ENCODE measurements at places on chromosomes 1 and 21.

GRCh38 chr21:35375115-35375514, 326.0 kb upstream of the RUNX1 start:
- DNase-seq: no peak

- no peak for DNase-seq
These were observed 89.2 kb upstream of the TMEM51 start for GRCh38 chr1:15064217-15064929.

DNA sequence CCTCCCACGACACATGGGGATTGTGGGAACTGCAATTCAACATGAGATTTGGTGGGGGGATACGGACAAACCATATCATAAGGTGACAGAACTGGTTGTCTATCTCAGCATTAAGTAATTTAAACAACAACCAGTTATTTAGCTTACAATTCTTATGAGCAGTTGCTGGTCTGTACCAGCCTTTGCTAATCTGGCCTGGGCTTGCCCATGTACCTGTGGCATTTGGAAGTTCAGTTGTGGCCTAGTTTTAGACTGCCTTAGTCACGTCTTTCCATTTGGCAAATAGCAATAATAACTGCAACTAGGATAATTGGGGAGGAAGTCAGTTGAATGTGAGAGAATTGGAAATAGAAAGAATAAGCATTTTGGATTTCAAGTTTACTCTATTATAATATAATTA, 441.8 kb upstream of the CXADR start:
- no peak for DNase-seq

GRCh38 chr1:21689661-21690372, 20.7 kb upstream of the RAP1GAP start:
- no peak for DNase-seq

- DNase-seq: no peak
These were observed 724.5 kb downstream of the NCAM2 start for GRCh38 chr21:21722731-21723130.

DNA sequence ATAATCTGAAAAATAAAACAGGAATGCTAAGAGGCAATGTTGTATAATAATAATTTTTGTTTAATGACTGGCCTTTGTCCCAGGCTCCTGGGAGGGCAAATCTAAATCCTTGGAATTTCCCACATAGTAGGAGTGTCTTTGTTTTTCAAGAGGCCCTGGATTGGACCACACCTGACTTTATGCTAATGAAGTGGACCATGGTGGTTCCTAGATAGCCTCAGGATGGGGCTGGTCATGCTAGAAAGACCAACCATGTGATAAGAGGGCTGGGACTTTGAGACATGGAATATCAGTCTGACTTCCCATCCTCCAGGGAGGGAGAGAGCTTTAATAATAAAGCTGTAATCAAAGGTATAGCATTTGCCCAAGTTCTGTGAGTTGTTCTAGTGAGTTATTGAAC, 138.2 kb upstream of the RAB4A start:
- no peak for DNase-seq

- no peak for DNase-seq
These were observed 64.3 kb upstream of the ADARB1 start for GRCh38 chr21:45010096-45010495.

DNA sequence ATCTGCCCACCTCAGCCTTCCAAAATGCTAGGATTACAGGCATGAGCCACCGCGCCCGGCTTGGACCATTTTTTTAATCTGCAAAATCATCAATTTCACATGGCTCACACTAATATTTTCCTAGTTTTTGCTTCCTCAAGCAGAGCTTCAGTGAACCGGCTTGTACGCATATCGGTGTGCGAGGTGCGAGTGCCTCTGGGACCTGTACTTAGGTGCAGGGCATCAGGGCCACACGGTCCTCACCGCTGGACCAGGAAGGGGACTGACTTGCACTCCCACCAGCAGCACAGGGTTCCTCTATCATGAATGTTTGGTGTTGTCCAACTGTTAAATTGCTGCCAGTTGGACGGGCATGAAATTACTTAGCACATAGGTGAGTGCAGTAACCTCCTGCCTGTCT, 15.4 kb upstream of the SHE start:
- DNase-seq: no peak

DNA sequence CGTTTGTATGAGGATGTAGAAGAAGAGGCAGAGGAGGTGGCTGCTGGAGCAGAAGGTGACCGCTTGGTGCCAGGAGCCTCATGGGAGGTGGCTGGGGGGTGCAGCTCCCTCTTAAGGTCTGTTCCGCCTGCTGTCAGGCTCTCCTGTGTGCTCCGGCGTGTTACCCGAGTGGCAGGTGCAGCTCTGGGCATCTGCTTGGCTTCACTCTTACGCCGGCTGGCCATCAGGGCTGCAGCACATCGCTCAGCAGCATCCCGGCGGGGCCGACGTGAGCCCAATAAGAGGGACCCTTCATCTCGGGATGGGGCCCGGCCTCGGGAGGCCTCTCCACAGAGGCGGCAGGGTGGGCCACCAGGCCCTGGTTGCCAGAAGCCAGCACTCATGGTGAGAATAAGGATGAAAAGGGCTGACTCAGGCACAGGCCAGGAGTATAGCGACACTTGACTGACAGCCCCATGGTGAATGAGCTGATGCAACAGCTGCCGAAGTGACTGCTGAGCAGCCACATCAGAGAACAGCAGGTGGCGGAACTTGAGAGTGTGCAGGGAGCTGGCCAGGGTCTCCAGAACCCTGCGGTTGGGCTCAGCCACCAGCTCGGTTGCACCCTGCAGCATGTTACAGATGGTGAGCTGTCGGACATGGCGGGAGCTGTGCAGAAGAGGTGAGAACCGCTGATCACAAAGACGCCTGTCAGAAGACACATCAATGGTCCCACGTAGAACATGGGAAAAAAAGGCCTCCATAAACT, 17.5 kb downstream of the LRRC41 start:
- DNase-seq: no peak

- peak; percentile 52 for DNase-seq
These were observed 3.5 kb upstream of the FCMR start for GRCh38 chr1:206925106-206925736.

DNA sequence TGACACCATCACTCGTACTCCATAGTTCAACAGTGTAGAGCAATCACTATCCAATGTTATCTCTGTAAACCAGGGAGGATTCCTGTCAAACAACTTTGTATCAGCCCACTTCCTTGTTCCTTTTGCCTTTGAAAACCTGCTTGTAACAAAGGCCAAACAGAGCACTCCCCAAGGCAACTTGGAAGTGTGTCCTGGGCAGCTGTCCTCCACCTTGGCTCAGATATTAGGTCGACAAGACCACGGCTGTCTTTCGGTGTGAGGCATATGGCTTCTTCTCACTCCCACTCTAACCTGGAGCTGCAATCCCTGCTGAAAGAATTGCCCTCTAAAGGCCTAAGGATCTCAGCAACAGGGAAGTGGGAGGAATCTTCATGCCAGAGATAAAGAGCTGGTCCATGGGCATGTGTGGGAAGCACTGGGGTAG, 66.7 kb downstream of the ITPKB start:
- DNase-seq: no peak

- DNase-seq: peak; percentile 49
These were observed 103.1 kb downstream of the RPS6KC1 start for GRCh38 chr1:213154056-213154685.

DNA sequence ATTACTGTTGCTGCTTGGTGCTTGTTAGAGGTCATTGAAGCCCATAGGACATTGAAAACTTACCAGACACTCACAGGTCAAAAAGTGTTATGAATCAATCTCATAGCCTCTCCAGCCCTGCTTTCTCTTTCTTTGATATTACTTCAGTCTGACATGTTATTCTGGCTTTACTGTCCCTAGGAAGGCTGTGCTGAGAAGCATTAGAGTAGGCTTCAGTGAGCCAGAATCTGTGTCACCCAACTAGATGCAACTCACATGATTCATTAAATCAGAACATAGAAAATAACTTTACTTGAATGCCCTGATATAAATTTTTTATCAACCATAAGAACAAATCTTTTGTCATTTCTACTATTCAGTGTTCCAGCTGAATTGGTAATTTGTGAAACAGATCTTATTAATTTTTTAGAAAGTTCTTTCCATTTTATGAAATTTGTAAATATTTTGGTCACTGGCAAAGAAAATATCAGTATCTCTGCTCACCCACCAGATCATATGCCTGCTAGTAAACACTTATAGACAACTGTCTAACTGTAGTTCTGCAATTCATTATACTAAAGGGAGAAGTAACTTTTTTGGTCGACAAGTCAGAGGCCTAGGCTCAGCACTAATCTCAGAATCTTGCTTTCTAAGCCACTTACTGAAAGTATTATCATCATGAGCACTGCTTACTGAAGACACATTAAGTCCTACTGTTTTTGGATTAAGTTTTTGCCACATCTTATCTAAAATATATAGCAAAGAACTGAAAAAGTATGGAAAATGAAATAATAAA, 48.2 kb downstream of the RPAP2 start:
- no peak for DNase-seq

GRCh38 chr1:77394166-77394565, 112.3 kb downstream of the AK5 start:
- no peak for DNase-seq

DNA sequence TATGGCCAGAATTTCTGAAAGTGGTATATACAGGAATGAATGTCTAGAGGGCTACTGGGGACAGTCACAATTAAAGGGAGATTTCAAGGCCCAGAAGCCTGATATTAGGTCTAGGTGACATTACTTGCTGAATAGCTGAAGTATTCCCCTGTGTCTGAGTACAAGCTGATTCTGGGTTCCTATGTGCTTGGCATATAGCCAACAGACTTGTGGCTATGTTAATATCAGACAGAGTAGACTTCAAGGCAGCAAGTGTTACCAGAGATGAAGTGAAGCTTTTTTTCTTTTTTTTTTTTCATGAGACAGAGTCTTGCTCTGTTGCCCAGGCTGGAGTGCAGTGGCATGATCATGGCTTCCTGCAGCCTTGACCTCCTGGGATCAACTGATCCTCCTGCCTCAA, 8.3 kb downstream of the TTC4 start:
- DNase-seq: peak; percentile 55

DNA sequence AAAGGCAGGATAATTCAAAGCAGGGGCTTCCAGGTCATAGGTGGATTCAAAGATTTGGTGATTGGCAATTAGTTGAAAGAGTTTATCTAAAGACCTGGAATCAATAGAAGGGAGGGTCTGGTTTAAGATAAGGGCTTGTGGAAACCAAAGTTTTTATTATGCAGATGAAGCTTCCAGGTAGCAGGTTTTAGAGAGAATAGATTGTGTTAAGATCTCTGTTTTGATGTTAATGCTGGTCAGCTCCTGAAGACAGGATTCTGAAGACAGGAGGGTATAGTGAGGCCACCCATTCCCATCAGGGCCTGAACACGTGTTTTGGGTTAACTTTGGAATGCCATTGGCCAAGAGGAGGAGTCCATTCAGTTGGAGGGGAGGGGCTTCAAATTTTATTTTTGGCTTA, 6.1 kb upstream of the PTBP2 start:
- no peak for DNase-seq

- peak; percentile 48 for DNase-seq
These were observed 1262.8 kb upstream of the PRMT6 start for GRCh38 chr1:105793536-105794146.

DNA sequence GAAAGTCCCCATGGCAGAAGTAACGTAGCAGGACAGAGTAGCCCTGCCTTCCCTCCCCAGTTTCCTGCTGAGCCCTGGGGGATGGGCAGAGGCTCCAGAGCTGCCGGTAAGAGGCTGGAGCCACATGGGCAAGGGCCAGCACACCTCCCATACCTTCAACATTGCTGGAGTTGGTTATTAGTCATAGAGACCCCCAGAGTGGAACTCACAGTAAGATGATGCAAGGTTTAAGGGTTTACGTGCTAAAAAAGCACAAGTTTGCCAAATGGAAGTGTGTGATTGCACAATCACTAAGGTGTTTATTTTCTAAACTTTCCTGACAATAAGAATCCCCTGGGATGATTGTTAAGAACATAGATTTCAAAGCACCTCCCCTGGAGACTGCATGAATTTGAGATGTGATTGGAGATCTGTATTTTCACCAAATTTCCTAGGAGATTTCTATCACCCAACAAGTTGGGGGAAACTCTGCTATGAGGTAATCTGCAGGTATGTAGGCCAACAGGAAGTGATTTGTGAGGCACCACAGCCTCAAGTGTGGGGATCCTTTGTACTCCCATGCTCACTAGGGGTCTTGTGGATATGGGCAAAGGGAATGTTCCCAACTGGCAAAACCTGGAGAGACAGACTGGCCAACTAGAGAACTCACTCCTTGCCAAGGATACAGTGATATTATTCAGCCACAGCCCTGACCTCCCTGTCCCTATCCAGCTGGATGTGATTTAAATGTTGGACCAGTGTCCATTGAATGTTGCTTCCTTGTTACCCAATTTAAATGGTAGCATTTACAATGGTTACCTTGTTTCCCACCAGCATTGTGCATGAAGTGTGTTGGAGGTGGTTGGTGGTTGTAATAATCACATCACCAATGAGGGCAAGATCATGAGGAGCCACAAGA, 37.1 kb upstream of the CSF1 start:
- no peak for DNase-seq

- DNase-seq: no peak
These were observed 87.4 kb downstream of the GPR52 start for GRCh38 chr1:174535207-174535606.

DNA sequence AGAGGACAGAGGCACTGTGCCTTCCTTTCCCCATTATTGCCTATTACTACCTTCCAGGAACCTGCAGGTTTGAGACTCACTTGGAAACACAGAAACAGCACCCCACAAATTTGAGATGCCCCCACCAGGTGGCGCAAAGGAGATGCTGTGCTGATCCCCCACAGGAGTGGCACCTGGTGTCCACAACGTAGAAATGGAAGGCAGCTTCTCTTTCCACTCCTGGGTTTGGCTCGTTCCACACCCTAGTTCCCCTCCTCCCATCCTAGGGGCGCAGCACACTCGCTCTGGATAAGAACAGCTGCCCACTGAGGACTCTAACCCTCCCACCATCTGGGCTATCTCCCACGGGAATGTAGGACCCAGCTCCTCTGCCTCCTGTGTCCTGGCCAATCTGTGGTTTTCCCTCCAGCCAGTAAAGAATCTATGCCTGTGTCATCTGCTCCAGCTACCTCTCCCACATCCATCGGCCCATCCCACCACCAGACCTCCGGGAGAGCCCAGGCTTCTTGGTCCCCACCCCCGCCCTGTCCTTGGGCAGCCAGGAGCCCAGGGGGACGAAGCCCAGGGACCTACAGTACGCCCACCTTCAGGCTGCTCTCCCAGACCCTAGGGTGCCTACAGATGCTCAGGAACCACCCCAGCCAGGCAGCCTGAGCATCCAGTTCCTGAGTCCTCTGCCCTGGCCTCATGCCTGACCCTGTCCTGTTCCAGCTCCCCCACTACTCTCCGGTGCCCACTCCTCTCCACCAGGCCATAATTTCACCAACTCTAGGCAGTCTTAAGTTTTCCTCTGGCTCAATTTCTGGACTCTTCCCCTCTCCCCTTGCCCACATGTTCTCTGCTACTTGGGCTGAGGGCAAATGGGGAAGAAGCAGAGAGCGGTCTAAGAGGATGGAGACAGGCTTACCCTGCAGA, 549 bp downstream of the THBS3 start:
- peak; percentile 92 for DNase-seq

- no peak for DNase-seq
These were observed 82.3 kb downstream of the ACTL8 start for GRCh38 chr1:17837233-17838030.

DNA sequence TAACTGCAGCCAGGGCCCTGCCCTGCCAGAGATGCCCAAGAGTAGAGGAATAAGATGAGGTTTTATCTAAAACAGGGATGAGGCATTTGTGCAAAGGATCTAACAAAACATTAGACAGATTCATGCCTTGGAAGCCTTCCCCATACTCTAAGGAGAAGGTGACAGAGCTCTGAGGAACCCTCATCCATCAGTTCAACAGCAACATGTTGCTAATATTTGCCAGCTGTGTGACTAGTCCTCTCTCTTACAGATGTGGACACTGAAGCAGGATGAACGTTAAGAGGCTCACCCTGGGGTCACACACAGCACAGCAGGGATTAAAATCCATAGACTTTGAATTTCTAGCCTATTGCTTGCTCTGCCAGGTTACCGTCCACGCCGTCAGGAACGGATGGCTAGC, 99.0 kb downstream of the ZBTB18 start:
- DNase-seq: no peak

Measured in hematopoietic multipotent progenitor cell treated with erythropoietin and hydrocortisone succinate and interleukin-3 and kit ligand, for 8 days (in vitro differentiated cells).